ENCODE measurements at places on chromosomes 2 and 18. TPM values are rescaled to one million over a fixed set of nuclear protein-coding genes. Genes with fewer than 3 reads are reported as not detected.

GRCh38 chr2:102664471-102664909 lies 45.1 kb downstream of the SLC9A2 start:
- no peak overlapping the region for H3K4me3 ChIP-seq
- H3K27ac ChIP-seq: no peak overlapping the region
- no peaks in the 10 kb centered on the region for H3K27me3 ChIP-seq
- H3K36me3 ChIP-seq: no peaks in the 10 kb centered on the region

DNA sequence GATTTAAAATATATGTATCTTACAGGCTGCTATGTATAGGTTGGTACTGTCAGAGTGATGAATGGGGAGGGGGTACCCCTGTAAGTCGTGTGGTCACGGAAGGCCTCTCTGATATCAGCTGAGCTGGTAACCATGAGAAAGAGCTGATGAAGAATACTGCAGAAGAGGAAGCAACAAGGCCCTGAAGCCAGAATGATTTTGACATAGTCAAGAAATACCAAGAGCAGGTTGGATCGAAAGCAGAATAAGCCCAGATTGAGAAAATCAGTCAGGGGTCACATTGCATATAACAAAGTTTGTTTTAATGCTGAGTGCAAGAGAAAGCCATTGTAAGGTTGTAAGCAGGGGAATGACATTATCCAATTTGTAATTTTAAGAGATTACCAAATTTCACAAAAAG lies 57.3 kb downstream of the UNC50 start:
- DNase-seq: no peak
- H3K4me1 ChIP-seq: peaks cover 37% of the 10 kb centered on the region
- H3K27me3 ChIP-seq: no peaks in the 10 kb centered on the region
- H3K36me3 ChIP-seq: peaks cover 43% of the 10 kb centered on the region
- H3K27ac ChIP-seq: peak overlapping the region; percentile 1

MOCOS gene
- total RNA-seq: not detected

DNA sequence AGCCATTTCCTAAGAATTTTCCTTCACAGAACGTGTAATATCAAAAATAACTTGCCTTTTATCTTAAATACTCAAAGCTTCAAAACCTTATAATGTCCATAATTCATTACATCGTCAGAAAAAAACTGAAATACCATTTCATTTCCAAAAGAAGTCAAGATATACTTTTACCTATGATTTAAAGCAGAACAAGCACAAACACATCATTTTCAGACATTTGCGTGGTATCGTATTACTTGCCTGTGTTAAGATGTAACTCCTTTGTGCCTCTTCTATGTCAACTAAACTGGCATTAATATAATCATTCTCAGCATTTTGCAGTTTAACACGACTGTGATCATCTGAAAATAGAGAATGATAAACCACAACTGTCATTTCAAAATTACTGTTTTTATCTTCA lies 47.5 kb downstream of the PTPN2 start:
- no peak for DNase-seq
- H3K4me1 ChIP-seq: peaks cover 20% of the 10 kb centered on the region
- H3K36me3 ChIP-seq: peaks cover 20% of the 10 kb centered on the region
- no peaks in the 10 kb centered on the region for H3K27me3 ChIP-seq

GRCh38 chr18:32769071-32769585 lies 3.7 kb downstream of the KLHL14 start:
- H3K4me3 ChIP-seq: no peak overlapping the region
- DNase-seq: no peak
- peaks cover 45% of the 10 kb centered on the region for H3K27me3 ChIP-seq

CIDEA gene
- not detected for total RNA-seq

PAX3 gene
- not detected for total RNA-seq

DNA sequence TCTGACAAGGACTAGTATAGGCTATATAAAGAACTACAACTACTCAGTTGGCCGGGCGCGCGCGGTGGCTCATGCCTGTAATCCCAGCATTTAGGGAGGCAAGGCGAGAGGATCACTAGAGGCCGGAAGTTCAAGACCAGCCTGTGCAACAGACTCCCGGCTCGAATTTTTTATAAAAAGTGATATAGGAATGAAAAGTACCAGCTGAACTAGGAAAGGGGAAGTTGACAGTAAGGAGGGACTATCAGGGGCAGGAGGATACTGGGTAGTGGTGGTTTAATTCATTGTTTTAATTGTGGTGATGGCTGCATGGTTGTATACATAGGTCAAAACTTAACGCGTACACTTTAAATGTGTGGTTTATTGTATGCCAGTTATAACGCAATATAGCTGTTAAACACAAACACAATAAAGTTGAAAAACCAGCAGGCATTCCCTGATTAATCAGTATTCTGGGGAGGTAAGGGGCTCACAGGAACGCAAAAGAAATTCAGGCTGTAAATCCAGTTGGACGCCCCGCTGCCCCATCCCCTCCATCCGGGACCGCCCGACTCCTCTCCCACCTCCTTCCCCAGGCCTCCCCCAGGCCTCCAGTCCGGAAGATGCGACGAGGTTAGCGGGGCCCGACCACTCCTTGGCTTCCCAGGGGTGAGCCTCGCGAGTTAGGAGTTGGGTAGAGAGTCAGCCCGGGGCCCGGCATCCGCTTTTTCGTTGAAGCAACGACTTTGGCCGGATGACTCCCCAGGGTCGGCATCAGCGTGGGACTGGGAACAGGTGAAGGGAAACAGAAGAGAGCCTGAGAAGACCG lies 746 bp upstream of the POLR1B start:
- peaks cover 8% of the 10 kb centered on the region for H3K36me3 ChIP-seq
- no peaks in the 10 kb centered on the region for H3K27me3 ChIP-seq
- peak overlapping the region; percentile 81 for H3K27ac ChIP-seq
- peak; percentile 51 for DNase-seq
- H3K4me1 ChIP-seq: peaks cover 24% of the 10 kb centered on the region
- peak overlapping the region; percentile 94 for H3K4me3 ChIP-seq

GRCh38 chr2:67394734-67395133 lies 2.4 kb upstream of the ETAA1 start:
- H3K4me3 ChIP-seq: no peak overlapping the region
- no peaks in the 10 kb centered on the region for H3K4me1 ChIP-seq
- H3K27me3 ChIP-seq: no peaks in the 10 kb centered on the region
- DNase-seq: no peak

DNA sequence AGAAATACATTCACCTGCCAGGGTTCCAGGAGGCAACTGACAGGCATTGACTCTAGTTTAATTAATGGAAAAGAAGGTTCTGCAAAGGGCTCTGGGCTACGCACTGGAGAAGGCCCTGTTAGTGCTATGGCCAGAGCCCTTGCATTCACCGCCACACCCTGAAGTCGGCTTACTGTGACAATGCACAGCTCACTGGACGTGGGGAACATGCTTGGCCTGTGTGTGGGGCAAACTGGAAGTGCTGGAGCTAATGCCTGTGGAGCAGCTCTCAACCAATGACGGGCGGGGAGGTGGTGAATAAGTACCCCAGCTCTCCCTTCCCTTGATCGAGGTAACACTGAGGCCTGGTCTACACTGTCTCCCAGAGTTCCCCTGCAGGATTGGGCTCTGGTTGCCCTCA lies 209.8 kb downstream of the HAUS1 start:
- no peak for DNase-seq
- H3K4me3 ChIP-seq: no peak overlapping the region
- H3K36me3 ChIP-seq: no peaks in the 10 kb centered on the region
- peaks cover 4% of the 10 kb centered on the region for H3K27me3 ChIP-seq
- H3K27ac ChIP-seq: no peak overlapping the region

GLI2 gene
- total RNA-seq: not detected

DNA sequence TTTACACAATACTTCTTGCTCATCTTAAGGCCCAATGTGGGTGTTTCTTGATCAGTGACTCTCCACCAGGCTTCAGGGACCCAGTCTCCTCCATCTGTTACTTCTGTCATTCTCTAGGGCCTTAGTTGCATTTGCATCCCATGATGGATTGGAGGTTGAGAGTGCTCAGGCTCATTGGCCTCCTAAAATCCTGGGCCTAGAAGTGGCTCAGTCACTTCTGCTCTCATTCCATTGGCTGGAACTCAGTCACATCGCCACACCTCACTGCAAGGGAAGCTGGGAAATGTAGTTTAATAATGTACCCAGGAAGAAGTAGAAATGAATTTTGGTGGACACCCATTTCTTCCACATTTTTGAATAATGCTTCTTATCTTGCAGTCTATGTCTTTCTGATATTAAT lies 223.5 kb downstream of the HRH4 start:
- no peaks in the 10 kb centered on the region for H3K27me3 ChIP-seq
- H3K27ac ChIP-seq: no peak overlapping the region
- H3K4me1 ChIP-seq: no peaks in the 10 kb centered on the region
- no peak for DNase-seq

GRCh38 chr2:201070948-201071478 lies 458 bp downstream of the HYCC2 start:
- no peaks in the 10 kb centered on the region for H3K36me3 ChIP-seq
- H3K4me3 ChIP-seq: peak overlapping the region; percentile 87
- H3K27ac ChIP-seq: peak overlapping the region; percentile 93
- peaks cover 19% of the 10 kb centered on the region for H3K4me1 ChIP-seq
- no peak for DNase-seq

PLEK gene
- total RNA-seq: 6.3 TPM

GRCh38 chr18:60662491-60662890 lies 289.9 kb upstream of the MC4R start:
- no peak for DNase-seq
- H3K36me3 ChIP-seq: no peaks in the 10 kb centered on the region
- H3K4me3 ChIP-seq: no peak overlapping the region
- no peak overlapping the region for H3K27ac ChIP-seq

CYS1 gene
- not detected for total RNA-seq

DNA sequence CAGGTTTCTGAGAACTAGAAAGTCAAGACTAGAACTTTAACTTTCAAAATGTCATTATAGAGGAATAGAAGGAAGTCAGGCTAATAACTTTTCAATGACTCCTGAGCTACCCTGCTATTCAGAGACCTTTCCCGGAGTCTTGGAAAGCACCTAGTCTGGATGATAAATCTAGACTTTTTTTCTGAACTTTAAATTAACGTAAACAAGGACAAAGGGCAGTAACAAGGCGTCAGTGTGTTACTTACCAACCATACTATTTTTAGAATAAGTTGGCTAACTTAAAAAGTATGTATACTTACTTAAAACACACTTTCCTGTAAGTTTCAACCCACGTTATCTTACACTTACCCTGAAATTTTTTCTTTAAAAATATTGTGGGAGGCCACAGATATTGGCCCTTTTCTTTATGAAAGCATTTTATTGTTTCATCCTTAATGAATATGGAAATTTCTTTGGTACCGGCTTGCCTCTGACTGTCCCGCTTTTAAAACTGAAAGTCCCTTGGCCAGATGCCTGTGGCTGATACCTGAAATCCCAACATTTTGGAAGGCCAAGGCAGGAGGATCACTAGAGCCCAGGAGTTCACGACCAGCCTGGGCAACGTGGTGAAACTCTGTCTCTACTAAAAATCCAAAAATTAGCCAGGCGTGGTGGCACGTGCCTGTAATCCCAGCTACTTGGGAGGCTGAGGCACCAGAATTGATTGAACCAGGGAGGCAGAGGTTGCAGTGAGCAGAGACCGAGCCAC lies 9.7 kb downstream of the PMAIP1 start:
- DNase-seq: no peak
- H3K27ac ChIP-seq: no peak overlapping the region
- peaks cover 20% of the 10 kb centered on the region for H3K4me1 ChIP-seq
- H3K36me3 ChIP-seq: no peaks in the 10 kb centered on the region
- no peaks in the 10 kb centered on the region for H3K27me3 ChIP-seq

PARD3B gene
- total RNA-seq: 0.87 TPM

Measured in CD4-positive, alpha-beta T cell (primary cell).